Bronchial epithelial cell (primary cell): ENCODE measurements at places on chromosomes 11 and 22. TPM values are rescaled to one million over a fixed set of nuclear protein-coding genes. Genes with fewer than 3 reads are reported as not detected.

DNA sequence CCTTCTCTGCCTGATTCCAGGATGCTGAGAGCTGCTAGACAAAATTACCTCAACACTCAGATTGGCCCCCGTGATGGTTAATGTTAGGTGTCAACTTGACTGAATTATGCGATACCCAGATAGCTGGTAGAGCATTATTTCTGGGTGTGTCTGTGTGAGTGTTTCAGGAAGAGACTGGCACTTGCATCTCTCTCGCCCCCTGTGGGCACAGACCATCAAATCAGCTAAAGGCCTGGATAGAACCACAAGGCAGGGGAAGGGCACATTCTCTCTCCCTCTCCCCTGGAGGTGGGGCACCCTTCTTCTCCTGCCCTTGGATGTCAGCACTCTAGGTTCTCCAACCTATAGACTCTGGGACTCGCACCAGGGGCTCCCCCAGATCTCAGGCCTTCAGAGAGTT, 79.7 kb downstream of the KIRREL3 start:
- DNase-seq = no peak

DNA sequence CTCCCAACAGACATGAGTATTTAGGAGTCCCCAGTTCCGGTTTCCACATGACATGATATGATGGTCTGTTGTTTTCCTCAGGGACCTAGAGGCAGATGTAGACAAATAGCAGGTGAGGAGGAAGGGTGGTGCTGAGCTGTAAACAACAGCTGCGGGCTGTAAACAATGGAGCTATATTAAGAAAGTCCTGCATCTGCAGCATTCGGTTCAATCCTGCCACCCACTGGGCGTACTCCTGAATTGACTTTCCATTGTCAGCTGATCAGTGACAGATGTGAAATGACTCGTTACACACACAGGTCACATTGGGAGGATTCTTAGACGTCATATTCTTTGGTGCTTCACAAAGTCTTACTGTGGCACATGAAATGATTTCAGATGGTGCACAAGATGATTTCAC, 26.8 kb upstream of the RAG1 start:
- DNase-seq = peak; percentile 66

DNA sequence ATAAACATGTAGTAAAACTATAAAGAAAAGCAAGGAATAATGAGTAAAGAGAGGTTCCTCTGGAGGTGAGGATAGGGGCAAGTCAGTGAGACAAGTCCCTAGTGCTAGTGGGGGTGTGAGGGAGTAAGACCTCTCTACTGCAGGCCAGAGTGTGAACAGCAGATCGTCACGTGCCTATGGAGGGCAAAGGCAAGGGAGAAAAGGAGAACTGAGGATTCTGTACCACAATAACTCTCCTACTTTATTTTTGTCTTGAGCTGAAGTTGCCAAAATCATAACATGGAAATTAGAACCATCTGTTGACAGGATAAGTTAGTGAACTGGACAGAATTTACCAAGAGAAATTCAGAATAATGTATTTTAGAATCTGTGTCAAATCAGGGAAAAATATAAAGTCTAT, 77.6 kb downstream of the ENTHD1 start:
- DNase-seq = no peak

DNA sequence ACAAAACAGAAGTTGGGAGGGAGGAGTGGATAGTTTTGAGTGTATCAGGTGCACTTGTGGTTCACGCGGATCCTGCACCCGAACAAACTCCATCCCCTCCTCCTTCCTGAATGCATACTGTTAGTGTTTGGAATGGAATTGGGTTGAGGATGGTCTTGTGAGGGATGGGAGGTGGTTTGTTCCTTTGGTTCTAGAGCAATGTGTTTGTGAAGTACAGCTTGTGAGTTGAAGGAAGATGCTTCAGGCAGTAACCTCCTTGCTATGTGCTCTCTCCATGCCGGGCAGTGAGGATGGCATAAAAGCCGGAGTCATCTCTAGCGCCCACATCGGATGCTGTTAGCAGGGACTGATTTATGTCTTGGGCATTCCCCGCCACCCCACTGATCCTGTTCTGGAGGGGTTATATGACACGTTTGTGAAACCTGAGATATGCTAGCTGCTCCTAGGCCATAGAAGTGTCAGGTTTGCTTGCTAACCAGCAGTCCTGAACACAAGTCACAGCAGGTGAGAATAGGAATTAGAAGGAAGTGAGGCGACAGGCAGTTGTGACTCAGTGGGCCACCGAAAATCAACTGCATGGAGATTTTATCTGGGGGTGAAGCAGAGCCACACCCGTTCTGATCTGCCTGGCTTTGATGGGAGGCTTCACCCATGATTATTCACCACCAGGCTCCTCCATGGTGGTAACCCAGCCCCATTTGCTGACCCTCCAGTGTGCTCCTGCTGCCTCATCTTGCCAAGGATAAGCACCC, 2.2 kb downstream of the BCR start:
- peak; percentile 88 for DNase-seq

- no peak for DNase-seq
Observed at GRCh38 chr22:19663821-19664355, 50.4 kb upstream of the SEPTIN5 start.

DNA sequence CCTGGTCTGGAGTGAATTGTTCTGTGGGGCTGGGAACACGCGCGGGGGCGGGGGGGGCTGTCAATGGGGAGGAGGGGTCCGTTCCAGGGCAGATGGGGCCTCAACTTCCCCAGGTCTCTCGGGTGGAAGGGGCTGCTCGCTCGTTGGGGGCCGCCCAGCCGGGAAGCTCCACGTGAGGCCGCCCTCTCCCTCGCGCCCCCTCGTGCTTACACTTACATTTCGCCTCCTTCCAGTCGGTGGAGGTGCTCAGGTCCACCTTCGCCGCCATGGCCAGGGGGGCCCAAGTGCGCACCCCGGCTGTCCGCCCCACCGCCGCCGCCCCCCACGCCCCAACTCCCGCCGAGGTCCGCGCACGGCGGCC, 452 bp downstream of the MACROD1 start:
- no peak for DNase-seq

DNA sequence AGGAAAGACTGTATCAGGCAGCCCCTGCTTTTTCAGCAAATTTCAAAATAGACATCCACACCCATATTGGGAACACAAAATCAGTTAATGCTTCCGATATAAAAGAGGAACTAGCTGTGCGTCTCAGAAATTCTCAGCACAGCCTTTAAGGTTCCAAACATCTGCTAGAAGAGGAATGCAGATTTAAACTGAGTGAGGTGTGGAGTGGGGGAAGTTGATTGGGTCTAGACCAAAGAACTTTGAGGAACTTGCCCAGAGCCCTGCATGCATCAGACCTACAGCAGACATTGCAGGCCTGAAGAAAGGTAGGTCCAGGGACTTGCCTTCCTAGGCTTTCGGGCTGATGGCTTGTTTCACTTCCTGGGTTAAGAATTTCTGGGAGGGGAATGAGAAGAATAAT, at the start of gene MS4A4A:
Gene MS4A4A, plus strand, starts transcription at position 255 of the 400 bp plus-strand sequence. Its CDS starts 10 bp downstream, at position 265.
- DNase-seq = no peak

GRCh38 chr11:132080127-132080526, 709.7 kb downstream of the NTM start:
- peak; percentile 80 for DNase-seq

DNA sequence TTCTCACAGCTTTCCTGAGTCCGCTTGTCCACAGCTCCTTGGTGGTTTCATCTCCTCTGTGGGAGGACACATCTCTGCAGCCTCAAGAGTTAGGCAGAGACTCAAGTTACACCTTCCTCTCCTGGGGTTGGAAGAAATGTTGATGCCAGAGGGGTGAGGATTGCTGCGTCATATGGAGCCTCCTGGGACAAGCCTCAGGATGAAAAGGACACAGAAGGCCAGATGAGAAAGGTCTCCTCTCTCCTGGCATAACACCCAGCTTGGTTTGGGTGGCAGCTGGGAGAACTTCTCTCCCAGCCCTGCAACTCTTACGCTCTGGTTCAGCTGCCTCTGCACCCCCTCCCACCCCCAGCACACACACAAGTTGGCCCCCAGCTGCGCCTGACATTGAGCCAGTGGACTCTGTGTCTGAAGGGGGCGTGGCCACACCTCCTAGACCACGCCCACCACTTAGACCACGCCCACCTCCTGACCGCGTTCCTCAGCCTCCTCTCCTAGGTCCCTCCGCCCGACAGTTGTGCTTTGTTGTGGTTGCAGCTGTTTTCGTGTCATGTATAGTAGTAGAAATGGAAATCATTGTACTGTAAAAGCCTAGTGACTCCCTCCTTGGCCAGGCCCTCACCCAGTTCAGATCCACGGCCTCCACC, 11.7 kb downstream of the RASD2 start:
- DNase-seq = no peak

DNA sequence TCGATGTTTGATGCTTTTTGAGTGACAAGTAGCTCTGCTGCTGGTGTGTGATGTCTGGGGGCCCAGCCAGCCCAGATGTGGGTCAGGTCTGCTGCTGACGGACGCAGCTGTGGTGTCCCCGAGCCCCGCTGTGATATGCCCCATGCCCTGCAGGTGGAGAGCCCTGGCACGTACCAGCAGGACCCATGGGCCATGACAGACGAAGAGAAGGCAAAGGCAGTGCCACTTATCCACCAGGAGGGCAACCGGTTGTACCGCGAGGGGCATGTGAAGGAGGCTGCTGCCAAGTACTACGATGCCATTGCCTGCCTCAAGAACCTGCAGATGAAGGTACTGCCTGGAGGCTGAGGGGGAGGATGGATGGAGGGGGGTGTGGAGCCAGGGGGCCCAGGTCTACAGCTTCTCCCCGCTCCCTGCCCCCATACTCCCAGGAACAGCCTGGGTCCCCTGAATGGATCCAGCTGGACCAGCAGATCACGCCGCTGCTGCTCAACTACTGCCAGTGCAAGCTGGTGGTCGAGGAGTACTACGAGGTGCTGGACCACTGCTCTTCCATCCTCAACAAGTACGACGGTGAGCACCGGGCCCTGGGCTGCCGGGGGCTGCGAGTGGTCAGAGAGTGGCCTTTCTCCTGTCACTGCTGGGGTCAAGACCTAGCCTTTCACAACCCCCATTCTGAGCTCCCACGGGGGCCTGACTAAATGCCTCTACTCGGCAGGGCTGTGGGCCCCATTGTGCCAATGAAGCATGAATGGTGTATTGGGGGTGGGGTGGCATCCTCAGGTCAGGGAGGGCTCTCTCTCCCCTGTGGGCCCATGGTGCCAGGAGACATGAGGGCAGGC, 7.3 kb downstream of the AIP start:
- DNase-seq = no peak

- no peak for DNase-seq
Observed at GRCh38 chr11:134401825-134402809, 9.9 kb downstream of the B3GAT1 start.

DNA sequence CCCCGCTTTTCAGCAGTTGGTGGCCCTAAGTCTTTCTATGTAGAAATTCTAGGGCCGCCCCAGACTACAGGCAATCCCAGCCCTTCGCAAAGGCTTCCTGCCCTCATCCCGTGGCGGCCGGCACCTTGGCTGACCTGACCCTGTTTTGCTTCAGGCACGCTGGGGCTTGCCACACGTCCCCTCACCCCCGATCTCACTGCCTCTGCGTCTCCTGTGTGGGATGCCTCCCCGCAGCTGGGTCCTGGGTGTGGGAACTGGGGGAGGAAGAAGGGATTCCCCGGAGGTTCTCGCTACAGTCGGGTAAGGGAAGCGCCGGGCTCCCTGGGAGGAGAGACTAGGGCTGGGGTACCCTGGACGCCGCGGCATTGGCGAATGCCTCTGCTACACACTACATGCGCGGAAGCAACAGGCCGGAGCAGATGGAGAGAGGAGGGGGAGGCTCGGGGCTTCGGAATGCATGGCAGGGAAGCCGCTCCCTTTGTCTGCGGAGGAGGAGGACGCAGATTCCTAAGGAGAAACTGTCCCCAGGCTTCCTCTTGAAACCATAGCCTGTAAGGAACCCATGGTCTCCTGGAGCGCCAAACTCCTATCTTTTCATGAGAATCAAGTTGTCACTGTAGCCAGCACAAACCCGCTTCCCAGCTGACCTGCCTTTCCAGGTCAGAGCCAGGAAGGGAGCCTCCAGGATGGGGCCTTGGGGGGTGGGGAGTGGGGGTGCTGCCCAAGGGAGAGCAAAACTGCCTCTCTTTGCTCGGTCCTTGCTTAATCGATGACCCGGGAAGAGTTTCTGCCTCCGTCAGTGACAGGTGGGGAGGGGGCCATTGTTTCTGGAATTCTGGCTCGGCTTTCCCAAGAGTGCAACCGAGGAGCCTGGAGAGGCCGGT, 1.4 kb downstream of the DTX4 start:
- DNase-seq = peak; percentile 35

DNA sequence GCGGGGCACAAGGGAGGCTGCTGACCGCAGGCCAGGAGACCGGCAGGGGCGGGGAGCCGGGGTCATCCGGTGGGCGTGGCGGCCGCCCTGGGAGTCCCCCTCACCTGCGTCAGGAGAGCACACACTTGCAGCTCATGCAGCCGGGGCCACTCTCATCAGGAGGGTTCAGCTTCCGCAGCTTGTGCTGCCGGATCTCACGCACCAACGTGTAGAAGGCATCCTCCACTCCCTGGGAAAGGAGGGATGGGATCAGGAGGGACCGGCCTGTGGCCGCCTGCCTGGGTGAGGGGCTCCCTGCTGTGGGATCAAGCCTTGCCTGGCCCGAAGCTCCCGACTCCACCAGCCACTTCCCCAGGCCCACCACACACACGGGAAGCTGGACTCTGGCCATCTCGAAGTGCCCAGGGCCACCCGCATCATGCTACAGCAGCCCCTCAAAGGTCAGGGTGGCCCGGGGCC, 2.8 kb downstream of the HRAS start:
- DNase-seq = no peak

- DNase-seq = no peak
Observed at GRCh38 chr22:19811811-19812771, 42.6 kb downstream of the GNB1L start.

DNA sequence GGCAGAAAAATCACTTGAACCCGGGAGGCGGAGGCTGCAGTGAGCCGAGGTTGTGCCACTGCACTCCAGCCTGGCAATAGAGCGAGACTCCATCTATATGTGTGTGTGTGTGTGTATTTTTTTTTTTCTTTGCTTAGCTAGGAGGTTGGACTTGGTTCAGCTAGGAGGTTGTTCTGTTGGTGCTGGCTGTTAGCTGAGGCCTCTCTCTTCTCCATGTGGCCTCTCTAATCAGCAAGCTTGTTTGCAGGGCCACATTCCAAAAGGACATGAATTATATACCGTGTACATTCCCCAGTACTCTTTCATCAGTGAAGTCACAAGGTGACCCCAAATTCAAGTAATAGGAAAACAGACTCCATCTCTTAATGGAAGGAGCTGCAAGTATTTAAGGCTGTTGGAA, 67.3 kb upstream of the KCNQ1OT1 start:
- no peak for DNase-seq

LARGE1 gene
- total RNA-seq = 2.4 and 2.9 TPM in 2 replicates

C11orf87 gene
- not detected in 2 replicates for total RNA-seq

CHADL gene
- 1.6 and 2.4 TPM in 2 replicates for total RNA-seq

ZNF70 gene
- 1.3 TPM in 2 replicates for total RNA-seq

UBE4A gene
- total RNA-seq = 16.1 and 21.9 TPM in 2 replicates
